WTC11 (cell line): ENCODE measurements at places on chromosomes 3 and 15. TPM values are rescaled to one million over a fixed set of nuclear protein-coding genes. Genes with fewer than 3 reads are reported as not detected.

DNA sequence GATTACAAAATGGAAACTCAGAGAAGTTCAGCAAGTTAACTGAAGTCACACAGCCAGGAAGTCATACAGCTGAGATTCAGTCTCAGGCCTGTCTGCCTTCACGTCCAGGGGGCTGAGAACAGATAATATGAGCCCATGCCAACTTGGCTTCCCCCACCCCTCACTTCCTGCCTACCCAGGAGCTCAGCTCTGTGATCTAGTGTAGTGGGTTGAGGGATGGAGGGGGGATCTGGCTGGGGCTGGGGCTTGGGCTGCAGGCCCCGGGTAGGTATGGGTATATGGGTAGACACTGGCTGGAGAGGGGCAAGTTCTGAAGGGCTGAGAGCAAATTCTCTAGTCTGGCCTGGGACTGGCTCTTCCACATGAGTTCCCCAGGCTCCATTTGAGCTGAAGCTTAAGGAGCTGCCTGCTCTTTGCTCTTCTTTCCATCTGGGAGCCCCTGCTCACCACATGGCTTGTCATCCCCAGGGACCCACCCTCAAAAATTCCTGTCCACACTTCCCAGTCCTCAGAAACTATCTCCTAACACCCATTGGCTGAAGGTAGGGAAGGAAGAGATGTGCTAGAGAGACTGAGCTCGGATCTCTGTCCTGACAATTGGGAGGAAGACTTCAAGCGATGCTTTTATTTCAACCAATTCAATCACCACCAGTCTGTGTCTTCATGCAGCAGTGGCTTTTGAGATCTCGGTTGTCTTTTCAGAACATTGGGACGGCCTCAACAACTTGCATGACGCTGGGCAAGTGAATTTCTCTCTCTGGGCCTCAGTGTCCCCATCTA, 2.0 kb downstream of the RASGRF1 start:
- DNase-seq, result no peak

- DNase-seq, result no peak
Observed at GRCh38 chr3:45462522-45463265, 74.3 kb downstream of the LARS2 start.

The STRC gene
- 1.1 to 1.7 TPM (median 1.1 TPM) in 3 replicates for total RNA-seq

GRCh38 chr3:10582733-10583132, 77.3 kb upstream of the ATP2B2 start:
- no peak for DNase-seq

- no peak for DNase-seq
Observed at GRCh38 chr3:101381809-101382208, 61.4 kb upstream of the IMPG2 start.

GRCh38 chr3:43319376-43319775, 33.0 kb downstream of the SNRK start:
- no peak for DNase-seq

DNA sequence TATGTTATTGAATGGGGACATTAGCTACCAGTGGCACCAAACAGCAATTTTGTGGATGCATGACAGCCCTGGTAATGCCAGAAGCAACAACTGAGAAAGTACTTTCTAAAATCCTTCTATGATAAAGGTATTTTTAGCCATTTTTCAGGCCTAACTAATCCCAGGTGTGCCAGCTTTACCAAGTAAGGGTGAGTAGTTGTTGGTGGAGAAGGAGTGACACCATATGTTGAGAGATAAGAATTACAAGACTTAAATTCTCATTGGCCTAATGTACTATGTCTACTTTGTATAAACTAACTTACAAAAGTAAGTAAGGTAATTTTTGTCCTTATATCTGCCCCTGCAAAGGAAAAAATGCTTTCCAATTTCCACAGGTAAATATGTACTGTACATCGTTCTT, 4.1 kb upstream of the COX17 start:
- DNase-seq, result no peak

The IL20RB gene
- total RNA-seq, result 2.3 to 3.1 TPM (median 2.4 TPM) in 3 replicates

DNA sequence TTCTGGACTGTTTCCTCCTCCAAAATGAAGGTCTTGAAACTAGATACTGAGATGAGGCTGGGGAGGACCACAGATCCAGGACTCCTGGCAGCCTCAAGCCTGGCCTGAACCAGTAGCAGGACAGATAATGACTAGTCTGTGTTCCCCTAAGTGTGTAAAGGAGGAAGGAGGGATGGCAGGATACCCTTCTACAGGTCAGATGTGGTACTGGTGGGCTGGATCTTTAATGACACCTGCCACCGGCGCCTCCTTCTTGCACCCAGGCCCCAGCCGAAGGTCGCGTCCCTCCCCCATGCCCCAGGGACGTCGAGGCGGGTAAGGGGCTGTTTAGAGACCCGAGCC, 556 bp downstream of the USP19 start:
- no peak for DNase-seq

The SCN5A gene
- total RNA-seq, result 10.0 to 13.6 TPM (median 11.8 TPM) in 3 replicates

The AADAC gene
- 0.11 to 0.32 TPM in 2 of 3 replicates, not detected in the other for total RNA-seq

The MESP2 gene
- 0.66 to 1.0 TPM (median 0.68 TPM) in 3 replicates for total RNA-seq

The SLC15A2 gene
- total RNA-seq, result 2.4 to 3.8 TPM (median 3.4 TPM) in 3 replicates

GRCh38 chr15:81449836-81450474, 75.9 kb upstream of the TMC3 start:
- no peak for DNase-seq

DNA sequence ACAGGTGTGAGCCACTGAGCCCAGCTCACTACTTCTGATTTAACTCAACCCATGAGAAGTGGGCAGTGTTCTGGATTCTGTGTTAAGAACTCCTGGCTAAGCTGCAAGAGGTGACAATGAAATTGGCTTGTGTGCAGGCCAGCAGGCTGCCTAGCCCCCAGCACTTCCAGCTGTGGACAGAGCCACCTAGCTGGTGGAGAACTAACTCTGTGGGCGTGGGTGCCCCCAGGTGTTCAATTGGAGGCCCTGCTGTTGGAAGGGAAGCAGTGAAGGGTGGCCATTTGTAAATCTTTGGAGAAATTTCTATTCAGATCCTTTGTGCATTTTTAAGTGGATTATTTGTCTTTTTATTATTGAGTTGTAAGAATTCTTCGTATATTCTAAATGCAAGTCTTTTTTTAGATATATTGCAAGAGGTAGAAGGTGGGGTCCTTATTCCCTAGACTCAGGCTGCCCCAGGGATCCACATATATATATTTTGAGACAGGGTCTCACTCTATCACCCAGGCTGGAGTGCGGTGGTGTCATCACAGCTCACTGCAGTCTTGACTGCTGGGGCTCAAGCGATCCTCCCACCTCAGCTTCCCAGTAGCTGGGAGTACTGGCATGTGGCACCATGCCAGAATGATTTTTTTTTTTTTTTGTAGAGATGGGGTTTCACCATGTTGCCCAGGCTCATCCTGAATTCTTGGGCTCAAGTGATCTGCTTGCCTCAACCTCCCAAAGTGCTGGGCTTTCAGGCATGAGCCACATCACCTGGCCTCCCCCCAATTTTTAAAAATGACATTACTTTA, 7.2 kb upstream of the SCAMP5 start:
- peak; percentile 74 for DNase-seq

DNA sequence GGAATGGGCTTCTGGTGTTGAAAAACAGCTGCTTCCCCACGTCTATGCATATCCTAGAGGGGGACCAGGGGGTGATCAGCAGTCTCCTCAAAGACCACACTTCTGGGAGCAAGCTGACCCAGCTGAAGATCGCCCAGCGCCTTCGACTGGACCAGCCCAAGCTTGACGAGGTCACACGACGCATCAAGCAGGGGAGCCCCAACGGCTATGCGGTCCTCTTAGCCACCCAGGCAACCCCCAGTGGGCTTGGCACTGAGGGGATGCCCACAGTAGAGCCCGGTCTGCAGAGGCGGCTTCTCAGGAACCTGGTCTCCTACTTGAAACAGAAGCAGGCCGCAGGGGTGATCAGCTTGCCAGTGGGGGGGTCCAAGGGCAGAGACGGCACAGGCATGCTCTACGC, 2.5 kb downstream of the RBM15B start:
- DNase-seq, result no peak

The DAZL gene
- total RNA-seq, result 3.3 to 4.3 TPM (median 3.9 TPM) in 3 replicates

DNA sequence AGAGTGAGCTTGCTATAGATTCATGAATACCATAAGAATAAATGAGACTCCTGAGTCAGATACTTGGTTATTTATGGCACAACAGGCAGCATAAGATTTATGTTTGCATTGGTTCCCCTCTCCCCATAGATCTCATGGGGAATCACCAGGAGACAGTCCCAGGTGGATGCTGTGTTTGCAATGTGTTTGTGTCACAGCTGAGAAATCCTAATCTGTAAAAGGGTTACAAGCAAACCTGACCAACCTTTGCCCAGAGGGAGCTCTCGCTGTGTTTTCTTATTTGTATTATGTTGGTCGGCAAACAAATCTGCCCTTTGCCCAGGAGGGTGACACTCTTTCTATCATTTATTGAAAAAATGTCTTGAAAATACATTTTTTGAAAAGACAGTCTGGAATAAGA, 236.2 kb downstream of the ZPLD1 start:
- DNase-seq, result no peak

GRCh38 chr3:113070072-113070640, 79.4 kb downstream of the GTPBP8 start:
- DNase-seq, result no peak

The NUP210 gene
- 59.2 to 69.9 TPM (median 69.8 TPM) in 3 replicates for total RNA-seq

DNA sequence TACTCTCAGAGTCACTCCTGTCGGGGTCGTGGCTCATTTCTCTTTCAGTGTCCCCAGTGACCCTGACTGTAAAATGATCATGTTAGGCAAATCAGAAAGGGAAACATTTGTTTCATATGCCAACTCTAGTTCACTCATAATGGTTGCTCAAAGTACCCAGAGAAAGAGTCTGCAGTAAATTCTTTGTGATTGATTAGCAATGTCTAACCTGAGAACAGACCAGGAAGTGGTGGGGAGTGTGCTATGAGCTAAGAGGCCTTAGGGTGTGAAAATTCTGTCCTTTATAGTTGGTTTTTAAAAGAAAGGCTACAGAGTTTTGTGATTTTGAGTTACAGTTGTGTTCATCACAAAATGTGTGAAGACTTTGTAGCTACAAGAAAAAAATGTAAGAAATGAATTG, 108.9 kb downstream of the EDEM1 start:
- no peak for DNase-seq

The BFSP2 gene
- 0.44 TPM in 1 of 3 replicates, not detected in the others for total RNA-seq

The WDR72 gene
- total RNA-seq, result 8.6 to 8.7 TPM (median 8.6 TPM) in 3 replicates

The IL12A gene
- total RNA-seq, result 0.69 to 1.0 TPM (median 0.69 TPM) in 3 replicates

DNA sequence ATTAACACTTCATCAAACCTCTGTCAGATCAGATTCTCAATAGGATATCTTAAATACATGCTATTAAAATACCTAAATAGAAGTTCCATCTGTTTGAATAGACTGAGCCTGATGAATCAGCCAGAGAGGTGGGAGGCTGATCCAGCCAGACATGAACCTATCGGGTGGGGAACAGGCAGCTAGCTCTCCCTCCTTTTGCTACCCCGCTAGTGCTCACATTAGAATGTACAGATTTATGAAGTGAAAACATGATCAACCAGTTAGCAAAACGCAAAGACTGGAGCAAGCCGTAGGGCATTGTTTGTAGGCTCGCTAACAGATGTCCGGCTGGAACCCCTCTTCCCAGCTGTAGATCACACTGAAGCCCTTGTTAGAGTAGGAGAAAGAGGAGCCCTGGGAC, 54.4 kb downstream of the GTF2E1 start:
- DNase-seq, result no peak

The CTXN2 gene
- 0.07 to 0.16 TPM (median 0.07 TPM) in 3 replicates for total RNA-seq

DNA sequence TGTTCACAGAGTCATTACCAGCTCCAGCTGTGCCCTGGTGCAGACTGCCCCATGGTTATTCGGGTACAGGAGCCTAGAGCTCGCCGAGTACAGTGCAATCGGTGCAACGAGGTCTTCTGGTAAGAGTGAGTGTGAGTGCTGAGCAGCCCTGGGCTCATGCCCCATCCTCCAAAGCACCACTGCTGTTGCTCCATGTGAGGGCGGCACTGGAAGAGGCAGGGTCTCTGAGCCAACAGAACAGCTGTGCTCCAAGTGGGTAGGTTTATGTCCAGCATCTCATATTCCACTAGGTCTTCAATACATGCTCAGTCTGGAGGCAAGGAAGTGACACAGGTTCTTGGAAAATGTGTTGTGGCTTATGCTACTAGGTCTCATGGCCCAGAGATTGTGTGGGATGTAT, 19.5 kb upstream of the P4HTM start:
- no peak for DNase-seq

- DNase-seq, result no peak
Observed at GRCh38 chr15:63969652-63970421, 76.4 kb downstream of the DAPK2 start.

The ENTPD3 gene
- 0.39 to 0.50 TPM (median 0.44 TPM) in 3 replicates for total RNA-seq

The ZNF445 gene
- 20.3 to 27.7 TPM (median 26.0 TPM) in 3 replicates for total RNA-seq

The SPINT1 gene
- 140 to 153 TPM (median 144 TPM) in 3 replicates for total RNA-seq

DNA sequence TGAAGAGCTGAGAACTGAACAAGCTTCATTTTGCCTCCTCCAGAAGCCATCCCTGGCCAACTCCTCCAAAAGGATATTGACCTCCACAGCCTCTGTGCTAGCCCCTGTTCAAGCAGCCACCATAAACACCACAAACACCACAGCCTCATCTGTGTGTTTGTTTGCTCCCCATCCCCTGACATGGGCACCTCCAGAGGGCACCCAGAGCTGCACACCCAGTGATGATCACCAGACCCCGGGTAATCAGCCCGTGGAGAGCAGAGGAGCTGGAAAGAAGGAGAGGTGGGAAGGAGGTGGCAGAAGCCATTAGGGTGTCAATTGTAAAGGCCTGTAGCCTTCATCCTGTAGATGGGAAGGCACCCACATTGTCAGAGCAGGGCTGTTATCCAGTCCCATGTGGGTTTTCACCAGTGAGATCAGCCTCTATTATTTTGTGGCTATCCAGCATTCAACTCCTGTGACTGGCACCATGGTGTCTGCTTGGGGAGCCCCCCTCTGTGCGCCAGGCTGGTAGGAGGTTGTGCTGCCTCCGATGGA, 6.8 kb upstream of the WNT7A start:
- no peak for DNase-seq

GRCh38 chr3:71056327-71056726, 527.2 kb downstream of the FOXP1 start:
- no peak for DNase-seq

GRCh38 chr3:195893516-195893915, 14.8 kb downstream of the TNK2 start:
- no peak for DNase-seq

DNA sequence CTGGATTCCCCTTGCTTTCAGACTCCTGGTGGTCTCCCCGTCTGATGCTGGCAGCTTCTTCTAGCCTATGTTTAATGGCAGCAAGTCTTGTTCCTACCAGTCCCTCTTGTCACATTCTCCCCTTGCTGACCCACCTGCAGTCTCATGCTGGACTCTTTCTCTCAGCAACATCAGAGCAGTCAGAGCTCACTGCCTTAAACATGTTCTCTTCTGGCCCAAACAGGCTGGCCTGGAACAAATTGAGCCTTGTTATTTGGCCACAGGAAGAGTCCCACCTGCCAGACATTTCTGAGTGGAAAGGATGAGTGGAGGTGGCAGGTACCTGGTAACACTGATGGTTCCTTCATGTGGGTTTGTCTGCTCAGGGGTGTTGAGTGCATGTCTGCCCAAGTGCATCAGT, 59.2 kb upstream of the APEH start:
- DNase-seq, result no peak

The TRIM59 gene
- 32.4 to 38.5 TPM (median 36.8 TPM) in 3 replicates for total RNA-seq

The TJP1 gene
- 115 to 129 TPM (median 115 TPM) in 3 replicates for total RNA-seq

GRCh38 chr15:101536166-101536874, 46.8 kb upstream of the PCSK6 start:
- no peak for DNase-seq

GRCh38 chr3:139457066-139457465, 19.2 kb downstream of the RBP2 start:
- DNase-seq, result no peak
